ENCODE measurements at places on chromosomes 12 and 14.

DNA sequence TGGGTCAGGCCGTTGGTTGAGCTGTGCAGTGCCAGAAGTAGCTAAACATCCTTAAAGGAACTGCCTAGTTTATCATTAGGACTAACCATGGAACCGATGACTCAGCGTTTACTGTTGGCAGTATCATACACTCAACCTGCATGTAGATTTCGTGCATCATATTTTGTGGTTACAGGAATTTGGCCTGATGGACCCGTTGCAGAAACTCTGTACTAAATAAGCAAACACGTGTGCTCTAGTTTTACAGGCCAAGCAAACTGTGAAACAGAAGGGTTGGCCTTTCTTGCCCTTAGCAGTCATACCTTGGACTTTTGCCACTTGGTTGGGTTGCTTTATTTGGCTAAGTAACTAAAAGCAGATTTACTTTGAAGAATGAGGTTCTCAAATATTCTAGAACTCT lies 35.6 kb downstream of the DGLUCY start:
- DNase-seq = no peak

DNA sequence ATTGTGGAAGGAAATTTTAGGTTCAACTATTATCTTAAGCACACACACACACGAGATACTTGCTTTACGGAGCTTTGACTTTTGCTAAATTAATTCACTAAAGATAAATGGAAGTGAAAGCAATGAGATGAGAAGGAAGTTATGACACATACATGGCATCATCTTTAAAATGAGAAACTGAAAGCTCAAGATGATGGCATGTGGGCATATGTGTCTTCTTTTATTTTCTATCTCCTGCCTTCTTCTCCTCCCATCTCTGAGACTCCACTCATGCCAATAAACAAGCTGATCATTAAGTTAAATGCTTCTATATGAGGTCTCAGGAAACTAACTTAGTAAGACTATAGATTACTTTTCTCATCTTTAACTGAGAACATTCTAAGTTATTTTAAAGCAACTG lies 216.7 kb downstream of the MED13L start:
- no peak for DNase-seq

GRCh38 chr14:85234156-85235025 lies 295.6 kb upstream of the FLRT2 start:
- no peak for DNase-seq

GRCh38 chr12:53623548-53624385 lies 2.4 kb downstream of the ATF7 start:
- no peak for DNase-seq

GRCh38 chr12:23707270-23707669 lies 242.2 kb downstream of the SOX5 start:
- DNase-seq = no peak

DNA sequence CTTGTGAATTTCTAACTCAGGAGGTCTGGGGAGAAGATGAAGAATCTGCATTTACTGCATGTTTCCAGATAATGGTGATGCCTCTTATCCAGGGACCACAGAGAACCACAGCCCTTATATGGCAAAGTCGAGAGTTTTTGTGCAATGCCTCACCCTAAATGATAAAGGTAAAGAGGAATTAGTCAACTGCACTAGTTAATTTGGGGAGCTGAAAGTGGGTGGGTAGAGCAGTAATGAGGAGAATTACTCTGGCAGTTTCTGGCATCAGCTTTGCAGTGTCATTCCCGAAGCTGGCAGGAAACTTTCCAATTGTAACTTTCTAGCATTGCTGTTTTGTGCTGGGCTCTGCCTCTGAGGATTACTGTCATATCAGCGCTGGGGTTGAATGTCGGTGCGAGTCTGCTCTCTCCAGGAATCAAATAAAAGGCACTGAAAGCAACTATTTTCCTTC lies 10.3 kb downstream of the EGLN3 start:
- no peak for DNase-seq

- DNase-seq = no peak
Measured at GRCh38 chr14:20002319-20002718, 356 bp downstream of the OR4Q2 start.

- peak; percentile 82 for DNase-seq
Measured at GRCh38 chr14:91418387-91419043, 895 bp upstream of the CCDC88C start.

Measured in OCI-LY7 (cell line).